CD4-positive, alpha-beta T cell (primary cell): ENCODE measurements at places on chromosomes 2 and 18.

DNA sequence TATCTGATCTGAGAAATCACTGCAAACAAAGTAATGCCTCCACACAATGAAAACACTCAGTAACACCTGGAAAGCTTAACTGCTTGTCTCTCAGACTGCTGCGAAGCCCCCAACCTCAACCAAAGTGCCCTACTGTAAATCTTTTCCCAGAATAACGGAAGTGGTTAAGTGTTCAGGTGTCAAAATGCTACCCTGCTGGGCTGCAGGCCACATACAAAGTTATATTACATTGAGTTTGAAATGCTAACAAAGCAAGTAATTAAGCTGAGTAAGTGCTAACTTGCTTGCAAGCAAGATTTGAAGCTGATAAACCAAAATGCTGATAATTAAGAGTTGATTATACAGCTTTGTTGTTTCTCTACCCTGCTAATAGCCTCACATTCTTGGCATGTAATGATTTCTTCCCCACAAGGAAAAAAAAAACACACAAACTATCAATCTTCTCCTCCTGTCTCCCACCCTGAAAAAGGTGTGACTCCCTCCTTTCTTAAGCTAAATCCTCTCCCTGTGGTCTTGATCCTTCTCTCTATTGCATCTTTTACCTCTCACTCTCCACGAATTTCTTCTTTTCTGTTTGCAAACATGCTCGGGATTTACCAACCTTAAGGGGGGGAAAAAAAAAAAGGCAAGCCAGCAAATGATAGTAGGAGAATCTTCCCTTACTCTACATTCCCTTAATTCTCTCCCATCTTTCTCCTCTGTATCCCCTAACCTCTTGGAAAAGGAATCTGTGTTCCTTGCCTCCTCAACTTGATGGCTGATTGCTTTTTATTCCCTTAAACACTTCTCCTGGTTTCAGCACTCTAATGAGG lies 266.8 kb upstream of the SIX3 start:
- H3K27ac ChIP-seq, result no peak overlapping the region
- H3K27me3 ChIP-seq, result no peaks in the 10 kb centered on the region
- peaks cover 3% of the 10 kb centered on the region for H3K4me1 ChIP-seq
- no peaks in the 10 kb centered on the region for H3K36me3 ChIP-seq
- H3K4me3 ChIP-seq, result no peak overlapping the region
- DNase-seq, result no peak

GRCh38 chr18:24214913-24215312 lies 76.1 kb downstream of the CABYR start:
- H3K4me3 ChIP-seq, result no peak overlapping the region
- no peaks in the 10 kb centered on the region for H3K27me3 ChIP-seq
- no peaks in the 10 kb centered on the region for H3K36me3 ChIP-seq
- no peaks in the 10 kb centered on the region for H3K4me1 ChIP-seq
- no peak for DNase-seq

- no peaks in the 10 kb centered on the region for H3K27me3 ChIP-seq
- no peaks in the 10 kb centered on the region for H3K4me1 ChIP-seq
- H3K36me3 ChIP-seq, result no peaks in the 10 kb centered on the region
- no peak for DNase-seq
Measured at GRCh38 chr18:7666195-7666776, 99.2 kb downstream of the PTPRM start.

DNA sequence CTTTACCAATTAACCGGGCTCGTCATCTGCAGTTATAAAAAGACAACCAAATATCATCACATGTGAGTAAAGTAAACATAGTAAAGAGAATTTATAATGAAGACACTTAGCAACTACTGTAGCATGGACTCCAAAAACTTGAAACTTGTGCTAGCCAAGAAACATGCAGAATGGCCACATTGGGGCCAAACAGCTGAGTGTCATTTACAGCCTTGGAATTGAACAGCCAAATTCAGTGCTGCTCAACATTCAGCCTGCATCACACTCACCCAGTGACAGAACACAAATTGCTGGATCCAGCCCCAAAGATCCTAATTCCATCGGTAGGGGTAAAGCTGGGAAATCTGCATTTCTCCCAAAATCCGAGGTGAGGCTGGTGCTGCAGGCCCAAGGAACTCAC lies 224.8 kb upstream of the GYPC start:
- H3K27ac ChIP-seq, result no peak overlapping the region
- no peaks in the 10 kb centered on the region for H3K27me3 ChIP-seq
- no peaks in the 10 kb centered on the region for H3K36me3 ChIP-seq
- no peak for DNase-seq
- H3K4me1 ChIP-seq, result no peaks in the 10 kb centered on the region
- no peak overlapping the region for H3K4me3 ChIP-seq

- H3K4me1 ChIP-seq, result no peaks in the 10 kb centered on the region
- no peak for DNase-seq
Measured at GRCh38 chr18:56884511-56884910, 233.4 kb downstream of the WDR7 start.
